ENCODE measurements at places on chromosomes 16 and 17. TPM values are rescaled to one million over a fixed set of nuclear protein-coding genes. Genes with fewer than 3 reads are reported as not detected.

GRCh38 chr17:15657868-15658267 is 26.2 kb downstream of the TRIM16 start:
- no peaks in the 10 kb centered on the region for H3K36me3 ChIP-seq
- no peak for DNase-seq
- H3K4me3 ChIP-seq, result no peak overlapping the region

GRCh38 chr17:16986391-16986790 is 14.5 kb upstream of the TNFRSF13B start:
- no peak for DNase-seq
- H3K27me3 ChIP-seq, result no peaks in the 10 kb centered on the region
- H3K27ac ChIP-seq, result no peak overlapping the region
- no peak overlapping the region for H3K4me3 ChIP-seq
- no peaks in the 10 kb centered on the region for H3K4me1 ChIP-seq

DNA sequence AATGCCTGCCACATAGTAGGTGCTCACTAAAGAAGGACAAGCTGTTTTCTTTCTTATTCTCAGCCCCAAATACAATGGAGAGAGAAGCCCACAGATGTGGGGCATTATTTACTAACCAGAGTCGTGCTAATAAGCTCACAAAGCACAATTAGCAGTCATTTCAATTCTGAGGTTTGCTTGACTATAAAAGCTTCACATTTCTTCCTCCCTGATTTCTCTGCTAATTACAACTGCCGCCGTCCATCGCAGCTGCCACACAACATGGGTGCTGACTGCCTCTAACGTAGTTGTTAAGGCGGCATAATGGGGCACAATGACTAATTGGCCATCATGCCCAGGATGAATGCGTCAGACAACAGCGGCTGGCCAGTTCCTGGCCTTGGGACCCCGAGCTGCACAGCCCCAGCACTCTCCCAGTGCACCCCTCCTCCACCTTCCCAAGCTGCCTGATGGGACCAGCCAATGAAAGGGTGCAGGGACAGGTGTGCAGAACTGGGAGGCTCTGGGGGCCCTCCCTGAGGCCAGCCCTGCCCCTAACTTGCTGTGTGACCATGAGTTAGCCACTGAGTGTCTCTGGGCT is 109.2 kb downstream of the CCT6B start:
- no peak overlapping the region for H3K27ac ChIP-seq
- H3K4me3 ChIP-seq, result no peak overlapping the region
- DNase-seq, result no peak
- H3K4me1 ChIP-seq, result no peaks in the 10 kb centered on the region
- no peaks in the 10 kb centered on the region for H3K27me3 ChIP-seq

Gene PPL
- total RNA-seq, result 18.1 TPM

Gene KRTAP9-4
- not detected for total RNA-seq

GRCh38 chr17:14826358-14826757 is 438.8 kb downstream of the PMP22 start:
- H3K27ac ChIP-seq, result no peak overlapping the region
- DNase-seq, result no peak
- no peaks in the 10 kb centered on the region for H3K4me1 ChIP-seq
- no peak overlapping the region for H3K4me3 ChIP-seq

Gene UTP18
- total RNA-seq, result 19.0 TPM

DNA sequence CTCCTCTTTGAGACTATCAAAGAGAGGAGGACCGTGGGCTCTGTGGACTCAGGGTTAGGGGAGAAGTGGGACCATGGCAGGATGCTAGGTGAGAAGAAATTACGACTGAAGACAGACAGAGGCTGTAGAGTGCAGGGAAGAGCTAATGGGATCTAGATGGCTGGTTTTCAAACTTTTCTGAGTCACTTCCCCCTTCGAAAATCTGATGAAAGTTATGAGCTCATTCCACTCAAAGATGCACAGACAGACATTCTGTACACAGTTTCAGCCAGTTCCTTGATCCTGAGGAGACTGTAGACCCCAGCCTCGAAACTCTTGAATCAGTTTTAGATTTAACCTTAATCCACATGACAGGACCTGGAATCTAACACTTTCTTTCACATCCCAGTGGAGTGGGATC is 40.7 kb downstream of the RGS9 start:
- H3K4me3 ChIP-seq, result no peak overlapping the region
- H3K27ac ChIP-seq, result no peak overlapping the region
- H3K4me1 ChIP-seq, result no peaks in the 10 kb centered on the region
- no peak for DNase-seq
- no peaks in the 10 kb centered on the region for H3K27me3 ChIP-seq
- H3K36me3 ChIP-seq, result no peaks in the 10 kb centered on the region

DNA sequence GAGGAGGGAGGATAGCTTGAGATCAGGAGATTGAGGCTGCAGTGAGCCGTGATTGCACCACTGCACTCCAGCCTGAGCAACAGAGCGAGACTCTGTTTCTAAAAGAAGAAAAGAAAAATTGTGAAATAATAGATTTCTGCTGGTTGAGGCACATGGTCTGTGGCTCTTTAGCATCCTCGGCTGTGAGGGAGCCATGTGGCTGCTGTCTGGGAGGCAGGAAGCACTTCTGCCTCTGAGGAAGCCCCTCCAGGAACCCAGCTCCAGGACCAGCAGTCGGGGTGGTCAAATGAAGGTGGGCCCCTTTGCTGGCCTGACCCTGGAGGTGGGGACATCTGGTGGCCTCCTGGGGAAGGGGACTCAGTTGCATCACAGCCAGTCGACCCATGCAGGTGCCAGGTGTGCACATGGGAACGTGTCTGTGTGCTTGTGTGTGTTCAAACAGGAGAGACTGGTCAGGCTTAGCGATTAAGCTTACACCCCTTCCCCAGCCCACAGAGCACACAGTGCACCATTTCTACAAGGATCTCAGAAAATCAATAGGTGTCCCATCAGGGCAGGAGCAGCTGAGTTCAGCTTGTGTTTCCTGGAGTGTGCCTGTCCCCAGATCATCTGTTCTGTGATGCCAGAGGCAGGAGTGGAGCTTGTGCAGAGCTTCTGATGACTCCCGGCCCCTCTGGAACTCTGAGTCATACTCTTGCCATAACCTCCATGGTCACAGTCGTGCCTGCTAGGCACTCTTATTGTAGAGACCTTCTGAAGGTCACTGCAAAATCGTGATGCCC is 24.3 kb upstream of the MGAT5B start:
- H3K4me3 ChIP-seq, result no peak overlapping the region
- DNase-seq, result no peak
- H3K36me3 ChIP-seq, result no peaks in the 10 kb centered on the region
- no peak overlapping the region for H3K27ac ChIP-seq

Gene MIF4GD
- total RNA-seq, result 96.1 TPM

DNA sequence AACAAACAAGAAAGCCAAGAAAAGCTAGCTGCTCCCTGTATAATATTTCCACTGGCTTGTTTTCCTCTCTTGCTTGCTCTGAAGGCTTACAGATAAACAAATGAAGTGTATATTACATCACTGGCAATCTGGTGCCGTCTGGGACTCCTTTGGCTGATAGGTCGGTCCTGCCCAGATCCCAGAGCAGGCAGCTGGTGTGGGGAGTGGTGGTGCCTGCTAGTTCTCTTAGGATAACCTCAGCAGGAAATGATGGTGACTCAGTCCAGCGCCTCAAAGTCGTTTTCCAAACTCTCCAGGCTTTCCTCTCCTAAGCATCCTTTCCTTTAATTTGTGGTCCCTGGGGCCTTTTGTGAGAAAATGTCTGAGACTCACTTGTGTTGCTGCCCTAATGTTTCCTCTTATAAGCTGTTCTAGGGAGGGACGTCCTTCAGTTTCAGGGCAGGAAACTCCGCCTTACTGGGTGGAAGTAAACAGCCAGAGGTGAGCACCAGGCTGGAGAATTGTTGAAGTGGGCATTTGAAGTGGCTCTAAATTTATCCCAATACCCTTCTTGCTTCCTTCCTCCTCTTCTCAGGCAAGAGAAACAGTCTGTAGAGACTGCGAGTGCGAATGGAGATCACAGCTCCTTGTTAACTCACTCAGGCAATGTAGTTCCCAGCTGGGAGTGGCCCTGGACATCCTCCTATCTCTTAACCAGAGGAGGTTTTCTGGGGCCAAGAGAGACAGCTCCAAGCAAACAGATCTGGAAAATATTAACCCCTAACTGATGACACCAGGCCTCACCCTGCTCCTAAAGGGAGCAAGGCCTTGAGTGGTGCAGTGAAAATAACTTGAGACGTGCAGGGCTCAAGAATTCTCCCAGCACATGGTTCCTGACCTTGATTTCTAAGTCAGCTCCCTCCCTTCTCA is 34.9 kb downstream of the CD300LF start:
- H3K36me3 ChIP-seq, result no peaks in the 10 kb centered on the region
- no peak for DNase-seq
- H3K27me3 ChIP-seq, result peaks cover 6% of the 10 kb centered on the region
- H3K4me3 ChIP-seq, result no peak overlapping the region
- H3K4me1 ChIP-seq, result peaks cover 3% of the 10 kb centered on the region

GRCh38 chr16:66522816-66523590 is 26.9 kb downstream of the TK2 start:
- DNase-seq, result no peak
- no peak overlapping the region for H3K4me3 ChIP-seq
- no peaks in the 10 kb centered on the region for H3K36me3 ChIP-seq

Gene TP53TG3F
- not detected for total RNA-seq

Gene ARHGDIG
- 1.4 TPM for total RNA-seq

Gene CDIP1
- total RNA-seq, result 25.7 TPM

GRCh38 chr17:75689441-75689873 is 22.3 kb downstream of the SAP30BP start:
- no peaks in the 10 kb centered on the region for H3K36me3 ChIP-seq
- H3K4me1 ChIP-seq, result peaks cover 71% of the 10 kb centered on the region
- H3K27me3 ChIP-seq, result no peaks in the 10 kb centered on the region
- DNase-seq, result no peak
- peak overlapping the region; percentile 29 for H3K27ac ChIP-seq

GRCh38 chr16:2829501-2830354 is at the start of gene ZG16B:
TSS of gene ZG16B (plus strand) at chr16:2830303. CDS start at chr16:2830442, 139 bp downstream.
- no peaks in the 10 kb centered on the region for H3K36me3 ChIP-seq
- no peak within 1 kb of the TSS for H3K27ac ChIP-seq
- DNase-seq, result no peak
- no peaks in the 10 kb centered on the region for H3K4me1 ChIP-seq

DNA sequence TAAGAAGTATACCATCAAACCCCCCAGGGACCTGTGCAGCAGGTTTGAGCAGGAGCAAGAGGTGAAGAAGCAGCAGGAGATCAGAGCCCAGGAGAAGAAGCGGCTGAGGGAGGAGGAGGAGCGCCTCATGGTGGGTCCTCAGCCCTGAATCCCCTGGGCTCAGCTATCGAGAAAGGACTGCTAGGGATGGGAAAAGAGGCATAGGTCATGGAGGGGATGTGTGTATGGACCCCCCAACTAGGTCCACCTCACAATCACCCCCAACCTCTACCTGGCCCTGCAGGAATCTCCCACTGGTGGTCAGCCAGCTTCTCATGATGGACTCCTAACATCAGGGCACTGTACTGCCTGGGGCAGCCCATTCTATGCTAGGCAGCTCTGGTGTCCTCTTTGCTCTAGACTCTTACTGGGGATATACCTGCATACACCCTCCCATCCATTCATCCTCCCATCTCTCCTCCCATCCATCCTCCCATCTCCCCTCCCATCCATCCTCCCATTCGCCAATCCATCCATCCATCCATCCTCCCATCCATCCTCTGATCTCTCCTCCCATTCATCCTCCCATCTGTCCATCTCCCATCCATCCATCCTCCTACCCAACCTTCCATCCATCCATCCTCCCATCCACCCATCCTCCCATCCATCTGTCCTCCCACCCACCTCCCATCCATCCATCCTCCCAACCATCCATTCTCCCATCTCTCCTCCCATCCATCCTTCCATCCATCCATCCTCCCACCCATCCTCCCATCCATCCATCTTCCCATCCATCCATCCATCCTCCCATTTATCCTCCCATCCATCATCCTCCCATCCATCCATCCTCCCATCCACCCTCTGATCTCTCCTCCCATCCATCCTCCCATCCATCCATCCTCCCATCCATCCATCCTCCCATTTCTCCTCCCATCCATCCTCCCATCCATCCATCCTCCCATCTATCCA is 10.6 kb downstream of the DRC7 start:
- no peaks in the 10 kb centered on the region for H3K36me3 ChIP-seq
- DNase-seq, result no peak
- H3K27me3 ChIP-seq, result no peaks in the 10 kb centered on the region
- H3K27ac ChIP-seq, result no peak overlapping the region
- no peaks in the 10 kb centered on the region for H3K4me1 ChIP-seq
- H3K4me3 ChIP-seq, result no peak overlapping the region

- no peak for DNase-seq
- H3K4me3 ChIP-seq, result peak overlapping the region; percentile 98
- H3K27me3 ChIP-seq, result no peaks in the 10 kb centered on the region
- peaks cover 16% of the 10 kb centered on the region for H3K4me1 ChIP-seq
- H3K27ac ChIP-seq, result peak overlapping the region; percentile 92
- peaks cover 36% of the 10 kb centered on the region for H3K36me3 ChIP-seq
Observed at GRCh38 chr17:16439303-16439791, 24.0 kb downstream of the TRPV2 start.

GRCh38 chr17:77887110-77887463 is 71.4 kb upstream of the TNRC6C start:
- peak overlapping the region; percentile 67 for H3K27ac ChIP-seq
- peak overlapping the region; percentile 62 for H3K4me3 ChIP-seq
- no peaks in the 10 kb centered on the region for H3K27me3 ChIP-seq
- no peaks in the 10 kb centered on the region for H3K36me3 ChIP-seq
- DNase-seq, result no peak

Gene TEX14
- not detected for total RNA-seq

DNA sequence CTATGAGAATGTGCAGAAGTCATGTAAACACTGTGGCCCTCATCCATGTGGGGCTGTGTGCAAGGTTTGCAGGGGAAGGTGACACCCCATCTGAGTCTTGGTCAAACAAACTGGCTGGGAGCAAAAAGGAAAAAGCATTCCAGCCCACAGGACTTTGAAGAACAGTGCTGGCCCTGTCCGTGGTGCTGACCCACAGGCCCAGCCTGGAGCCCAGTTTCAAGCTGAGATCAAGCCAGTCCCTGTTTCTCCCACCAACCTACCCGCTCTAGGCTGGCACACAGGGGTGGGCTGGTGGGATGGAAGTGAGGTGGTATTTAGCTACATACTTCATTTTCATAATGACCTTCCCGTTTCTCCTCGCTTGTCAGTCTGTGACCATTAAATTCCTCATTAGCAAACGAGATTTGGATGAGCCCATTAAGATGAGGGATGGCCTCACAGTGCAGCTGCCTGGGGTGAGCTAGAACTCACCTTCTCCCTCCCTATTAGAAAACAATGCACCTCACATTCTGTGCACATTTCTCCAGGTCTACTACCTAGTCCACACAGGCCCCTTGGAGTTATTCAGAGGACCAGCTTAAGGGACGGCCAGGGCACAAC is 12.6 kb upstream of the RPL38 start:
- no peak for DNase-seq
- no peak overlapping the region for H3K27ac ChIP-seq
- H3K4me1 ChIP-seq, result no peaks in the 10 kb centered on the region
- no peaks in the 10 kb centered on the region for H3K36me3 ChIP-seq

GRCh38 chr16:50153596-50154419 is 702 bp downstream of the TENT4B start:
- H3K36me3 ChIP-seq, result no peaks in the 10 kb centered on the region
- peak overlapping the region; percentile 87 for H3K4me3 ChIP-seq
- peaks cover 28% of the 10 kb centered on the region for H3K4me1 ChIP-seq
- peak overlapping the region; percentile 97 for H3K27ac ChIP-seq
- peak; percentile 7 for DNase-seq

GRCh38 chr17:70230850-70231640 is 61.7 kb downstream of the KCNJ2 start:
- DNase-seq, result no peak
- H3K4me1 ChIP-seq, result no peaks in the 10 kb centered on the region
- H3K27ac ChIP-seq, result no peak overlapping the region
- no peaks in the 10 kb centered on the region for H3K36me3 ChIP-seq

- no peak for DNase-seq
- no peak overlapping the region for H3K27ac ChIP-seq
- H3K4me1 ChIP-seq, result peaks cover 13% of the 10 kb centered on the region
Observed at GRCh38 chr17:78290721-78291120, 59.3 kb downstream of the TMEM235 start.

Gene DPEP3
- not detected for total RNA-seq

All from gastrocnemius medialis (tissue), 4 donors.